ENCODE measurements at places on chromosomes 6 and 20.
A peak's percentile ranks its signal among the peaks of the same experiment; 100 is the strongest.

DNA sequence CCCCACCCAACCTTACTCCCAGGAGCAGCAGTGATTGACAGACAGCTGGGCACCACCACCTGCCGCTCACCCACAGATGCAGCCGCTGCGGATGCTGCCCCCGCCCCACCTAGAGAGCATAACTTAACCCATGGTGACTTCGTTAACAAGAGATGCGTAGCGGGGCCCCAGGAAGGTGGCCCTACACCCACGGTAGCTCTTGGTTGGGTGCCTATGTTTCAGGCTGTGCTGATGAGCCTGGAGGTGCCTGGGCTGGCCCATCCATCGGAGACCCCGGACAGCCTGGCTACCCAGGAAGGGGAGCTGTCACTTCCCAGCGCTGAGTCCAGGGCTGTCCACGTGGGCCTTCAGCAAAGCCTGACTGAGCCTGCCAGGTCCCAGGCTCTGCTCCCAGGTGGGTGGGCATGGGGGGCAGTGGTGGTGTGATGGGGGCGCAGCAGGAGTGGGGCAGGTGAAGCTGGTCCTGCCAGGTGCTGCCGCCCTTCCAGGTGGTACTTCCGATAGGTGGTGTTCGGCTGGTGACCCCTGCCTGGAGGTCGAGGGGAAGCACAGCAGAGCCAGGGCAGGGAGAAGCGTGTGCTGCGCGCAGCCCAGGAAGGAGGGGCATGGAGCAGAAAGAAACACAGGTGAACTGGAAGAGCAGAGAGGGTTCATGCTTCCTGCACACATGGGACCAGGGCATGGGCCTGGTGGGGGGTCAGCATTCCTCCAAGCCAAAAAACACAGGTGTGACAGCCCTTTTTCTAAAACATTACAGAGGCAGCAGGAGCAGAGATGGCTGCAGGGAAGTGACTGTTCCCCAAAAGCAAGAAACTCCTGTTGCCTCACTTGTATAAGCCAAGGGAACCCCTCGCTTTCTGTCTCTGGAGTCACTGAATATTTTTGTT is 56.9 kb downstream of the SYNJ2 start:
- DNase-seq, result no peak

DNA sequence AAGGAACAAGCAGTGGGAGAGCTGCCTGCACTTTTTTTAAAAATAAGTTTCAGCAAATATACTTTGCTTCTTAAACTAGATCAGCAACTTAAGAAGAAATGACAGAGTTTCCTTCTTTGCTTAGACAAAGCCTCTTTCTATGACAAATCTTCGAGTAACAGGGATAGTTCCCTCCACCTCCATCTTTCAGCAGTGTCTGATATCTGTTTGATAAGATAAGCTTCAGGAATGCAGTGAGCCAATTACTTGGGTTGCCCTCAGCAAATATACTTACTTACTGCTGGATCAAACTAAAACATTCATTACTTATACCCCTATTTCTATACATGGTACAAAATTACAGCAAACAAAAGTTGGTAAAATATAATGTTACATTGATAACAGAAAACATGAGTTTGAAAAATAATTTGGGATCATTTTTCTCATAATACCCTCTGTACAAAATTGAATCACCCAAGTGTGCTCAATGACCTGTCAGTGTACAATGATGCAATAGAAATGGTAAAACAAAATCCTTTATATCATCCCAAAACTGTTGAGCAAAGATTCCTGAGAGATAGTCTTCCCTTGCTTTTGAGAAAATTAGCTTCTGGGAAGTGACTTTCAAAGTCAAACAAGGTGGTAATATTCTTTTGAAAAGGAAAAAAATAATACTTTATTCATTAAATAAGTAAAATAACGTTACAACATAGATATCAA is 24.5 kb downstream of the FRK start:
- no peak for DNase-seq

GRCh38 chr6:73362869-73363536 is 545 bp downstream of the KHDC3L start:
- no peak for DNase-seq

DNA sequence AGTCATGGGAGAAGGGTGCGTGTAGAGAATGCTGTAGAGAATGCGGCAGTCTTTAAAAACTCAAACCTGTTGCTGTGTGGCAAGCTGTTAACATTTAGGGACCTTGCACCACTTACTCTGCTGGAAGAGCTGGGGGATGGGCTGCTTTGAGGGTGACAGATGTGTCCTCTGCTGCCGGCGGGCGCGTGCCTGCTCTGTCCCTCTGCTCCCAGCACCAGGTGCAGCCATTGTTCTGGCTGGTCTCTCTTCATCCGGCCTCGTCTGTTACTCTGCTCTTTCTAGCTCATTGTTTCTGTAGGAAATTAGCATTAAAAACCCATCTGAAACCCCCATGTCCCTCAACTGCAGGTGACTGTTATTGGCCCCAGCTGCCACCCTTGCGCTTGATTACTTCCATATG is 78.5 kb downstream of the CBFA2T2 start:
- DNase-seq, result no peak

DNA sequence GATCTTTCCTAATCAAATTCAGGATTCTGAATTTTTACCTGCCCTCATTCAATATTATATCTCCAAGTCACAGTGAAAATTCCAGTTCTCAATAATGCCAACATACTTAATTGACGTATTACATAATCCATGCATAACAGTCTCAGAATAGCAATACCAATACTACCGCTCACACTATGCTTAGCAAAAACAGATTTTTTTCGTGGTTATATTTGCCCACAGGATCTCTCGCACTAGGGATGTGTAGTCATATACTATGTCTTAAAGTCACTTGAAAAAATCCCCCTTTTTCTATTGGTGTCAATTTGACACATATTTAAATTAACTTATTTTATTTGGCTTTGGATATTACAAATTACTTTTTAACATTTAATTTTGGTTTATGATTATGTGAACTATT is 323.1 kb upstream of the SLC35B3 start:
- no peak for DNase-seq

DNA sequence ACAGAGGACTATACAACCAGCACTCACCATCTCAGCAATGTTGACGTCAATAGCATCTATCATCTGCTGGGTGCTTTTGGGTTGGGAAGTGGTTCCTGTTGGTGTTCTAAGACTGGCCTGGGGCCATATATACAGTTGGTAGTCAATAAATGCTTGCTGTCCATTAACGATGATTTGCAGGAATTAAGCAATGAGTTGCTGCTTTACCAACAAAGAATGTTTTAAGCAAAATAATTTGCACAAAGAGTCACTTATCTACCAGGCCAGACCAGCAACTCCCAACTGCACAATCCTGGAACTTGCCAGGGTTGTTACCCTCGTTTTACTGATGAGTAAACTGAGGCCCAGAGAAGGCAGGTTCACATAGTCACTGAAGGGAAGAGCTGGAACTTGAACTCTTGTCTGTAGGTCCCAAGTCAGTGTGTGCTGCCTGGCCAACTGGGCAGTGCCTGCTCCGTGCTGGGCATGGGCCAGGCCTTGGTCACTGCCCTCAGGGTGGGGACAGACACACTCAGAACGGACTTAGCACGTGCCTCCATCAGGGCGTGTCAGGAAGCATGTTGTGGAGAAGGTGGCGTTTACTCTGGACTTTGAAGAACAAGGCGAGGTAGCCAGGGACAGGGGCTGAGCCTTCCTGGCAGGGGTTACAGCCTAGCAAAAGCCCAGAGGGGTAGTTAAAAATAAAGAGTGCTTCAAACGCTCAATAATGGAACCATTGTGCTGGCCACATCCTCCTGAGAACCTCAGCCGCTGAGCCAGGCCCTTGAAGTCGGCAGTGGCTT is 2.5 kb upstream of the SRC start:
- DNase-seq, result no peak

- no peak for DNase-seq
Observed at GRCh38 chr6:168596344-168596743, 155.4 kb downstream of the SMOC2 start.

DNA sequence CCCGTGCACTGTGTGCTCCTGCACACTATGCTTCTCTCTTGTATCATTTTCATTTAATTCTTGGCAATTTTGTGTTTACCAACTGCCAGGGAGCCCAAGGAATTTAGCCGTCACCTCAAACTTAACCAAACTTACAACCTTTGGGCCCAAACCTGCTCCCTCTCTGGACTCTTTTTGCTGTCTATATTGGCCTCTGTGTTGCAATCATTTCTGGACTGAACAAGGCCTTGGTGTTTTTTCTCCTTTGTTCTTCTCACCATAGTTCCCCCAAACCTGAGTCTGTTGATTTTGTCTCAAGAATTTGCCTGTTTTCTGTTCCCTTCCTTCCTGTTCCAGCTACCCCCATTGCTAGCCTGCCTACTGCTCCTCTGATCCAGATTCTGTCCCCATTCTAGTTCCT is 19.2 kb downstream of the DCBLD1 start:
- DNase-seq, result no peak

GRCh38 chr6:110378552-110378951 is 20.4 kb upstream of the METTL24 start:
- no peak for DNase-seq

- no peak for DNase-seq
Observed at GRCh38 chr6:113823916-113824315, 33.2 kb upstream of the MARCKS start.

DNA sequence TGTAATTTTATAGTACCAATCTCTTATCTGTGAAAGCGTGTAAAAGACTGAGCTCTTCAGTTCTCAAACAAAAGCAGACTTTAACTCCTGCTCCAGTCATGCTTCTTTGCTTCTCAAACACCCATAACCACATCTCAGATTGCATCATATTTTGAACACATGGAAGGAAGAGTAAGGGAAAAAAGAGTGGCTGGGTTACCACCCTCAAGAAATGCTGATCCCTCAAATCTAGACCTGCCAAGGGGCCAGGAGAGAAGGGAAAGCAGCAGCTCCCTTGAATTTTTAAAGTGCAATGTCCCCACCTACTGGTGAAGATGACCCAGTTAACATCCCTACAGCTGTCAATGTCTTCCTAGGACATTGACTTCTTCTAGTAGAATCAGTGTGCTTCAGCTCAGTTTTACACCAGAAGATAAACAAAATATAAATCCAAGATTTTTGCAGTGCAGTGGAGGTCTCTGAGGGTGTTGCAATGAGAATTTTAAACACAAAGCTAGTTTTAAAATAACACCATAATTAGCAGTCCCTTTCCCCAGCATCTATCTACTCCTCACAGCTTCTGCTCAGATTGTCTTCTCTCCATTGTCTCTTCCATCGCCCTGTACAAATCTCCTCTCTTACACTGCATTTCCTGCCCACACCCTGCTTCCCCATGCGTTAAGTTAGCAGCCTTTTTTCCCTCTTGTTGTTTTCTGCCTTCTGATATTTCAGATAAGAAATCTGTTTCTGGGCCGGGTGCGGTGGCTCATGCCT is 22.6 kb upstream of the HLA-DQB2 start:
- DNase-seq, result peak; percentile 82

- DNase-seq, result no peak
Observed at GRCh38 chr6:142855893-142856623, 88.9 kb downstream of the HIVEP2 start.

DNA sequence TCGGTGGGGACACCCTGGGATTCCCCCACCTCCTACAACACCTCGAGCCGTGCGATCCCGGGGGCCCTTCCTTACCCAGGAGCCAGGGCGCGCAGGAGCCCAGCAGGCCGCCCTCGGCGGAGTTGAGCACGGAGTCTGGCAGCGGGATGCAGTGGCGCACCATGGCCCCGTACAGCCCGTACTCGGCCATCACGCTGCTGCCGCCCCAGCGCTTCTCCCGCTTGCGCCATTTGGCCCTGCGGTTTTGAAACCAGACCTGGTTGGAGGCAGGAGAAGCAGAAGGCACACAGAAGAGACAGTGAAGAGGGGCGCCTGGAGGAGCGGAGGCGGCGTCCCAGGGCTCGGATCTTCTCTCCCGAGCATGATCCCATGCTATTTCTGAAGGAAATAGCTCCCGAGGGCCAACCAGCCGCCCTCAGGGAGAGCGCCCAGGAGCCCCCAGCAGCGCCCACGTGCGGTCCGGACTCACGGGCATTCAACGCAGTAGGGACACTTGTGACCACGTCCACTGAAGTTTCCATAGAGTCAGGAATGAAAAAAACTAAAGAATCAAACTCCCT is 4.3 kb downstream of the VSX1 start:
- DNase-seq, result no peak

- peak; percentile 83 for DNase-seq
Observed at GRCh38 chr6:89260832-89261231, 43.7 kb upstream of the GABRR1 start.

DNA sequence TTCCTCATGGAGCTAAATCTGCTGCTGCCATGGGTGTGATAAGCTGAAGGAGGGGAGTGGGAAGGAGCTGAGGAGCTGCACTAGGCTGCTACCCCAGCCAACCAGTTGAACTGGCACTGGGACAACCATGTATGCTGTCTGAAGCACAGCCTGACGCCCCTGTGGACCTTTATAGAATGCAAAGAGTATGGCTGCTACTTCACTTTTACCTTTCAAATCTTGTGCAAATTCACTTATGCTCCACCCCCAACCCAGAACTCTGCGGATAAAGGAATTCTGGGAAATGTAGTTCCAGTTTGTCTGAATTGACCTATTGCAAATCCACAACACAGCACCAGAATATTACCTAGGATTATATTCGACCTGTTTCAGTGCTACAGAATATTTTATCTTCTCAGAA is 217.4 kb upstream of the SLC35B3 start:
- no peak for DNase-seq

DNA sequence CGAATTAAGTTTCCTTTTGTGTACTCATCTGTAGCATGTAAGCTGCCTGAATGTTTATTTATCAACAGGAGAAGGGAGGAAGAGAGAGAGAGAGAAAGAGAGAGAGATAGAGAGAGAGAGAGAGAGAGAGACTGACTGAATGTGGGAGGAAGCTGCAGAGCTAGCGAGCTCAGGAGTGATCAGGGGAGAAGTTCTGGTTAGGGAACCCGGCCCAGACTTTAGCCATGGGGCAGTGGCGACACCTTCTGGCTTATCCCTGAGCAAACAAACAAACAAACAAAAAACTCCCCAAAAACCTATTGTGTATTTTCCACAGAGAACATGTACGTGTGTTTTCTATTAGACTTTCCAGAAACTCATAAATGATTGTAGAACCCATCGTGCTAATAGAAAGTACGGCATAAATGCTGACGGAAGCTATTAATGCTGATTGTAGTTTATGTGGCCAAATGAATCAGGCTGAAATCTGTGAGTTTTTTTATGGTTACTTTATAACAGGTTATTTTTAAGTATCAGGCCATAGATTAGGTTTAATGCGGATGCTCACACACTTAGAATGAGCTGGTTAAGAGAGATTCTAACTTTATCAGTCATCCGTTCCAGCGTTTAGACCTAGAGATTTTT is 92.8 kb downstream of the CLIC5 start:
- peak; percentile 80 for DNase-seq

- DNase-seq, result no peak
Observed at GRCh38 chr6:105135907-105136430, 43.8 kb downstream of the POPDC3 start.

All from KBM-7 (cell line).